ENCODE measurements at places on chromosomes 11 and 22.

DNA sequence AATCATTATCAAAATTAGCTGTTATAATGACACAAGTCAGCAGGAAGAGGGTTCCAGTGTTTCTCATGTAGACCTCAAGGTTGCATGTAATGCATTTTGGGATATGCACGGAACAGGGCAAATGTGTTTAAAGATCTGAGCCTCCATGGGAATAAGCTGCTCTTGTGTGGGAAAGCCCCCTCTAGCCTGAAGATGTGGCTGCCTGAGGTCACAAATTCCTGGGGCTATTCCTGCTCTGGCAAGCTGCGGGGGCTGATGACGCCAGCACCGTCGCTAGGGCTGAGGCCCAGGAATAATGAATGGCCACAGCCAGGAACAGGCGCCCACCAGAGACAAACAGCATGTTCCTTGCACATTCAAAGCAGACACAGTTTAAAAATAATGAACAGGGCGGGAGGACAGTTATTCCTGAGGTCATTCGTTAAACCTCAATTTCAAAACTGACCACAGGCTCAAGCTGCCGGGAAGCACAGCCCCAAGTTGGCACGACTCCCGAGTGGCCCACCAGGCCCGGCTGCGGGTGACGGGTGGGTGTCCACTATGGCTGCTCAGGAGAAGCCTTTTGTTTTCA, 11.7 kb downstream of the OSBPL5 start:
- DNase-seq: no peak

- DNase-seq: no peak
Measured at GRCh38 chr11:115219376-115219775, 284.8 kb downstream of the CADM1 start.

- peak; percentile 90 for DNase-seq
Measured at GRCh38 chr11:95089620-95090542, at the start of gene ENDOD1. TSS of gene ENDOD1 (plus strand) at chr11:95089846. CDS start at chr11:95089928, 82 bp downstream.

DNA sequence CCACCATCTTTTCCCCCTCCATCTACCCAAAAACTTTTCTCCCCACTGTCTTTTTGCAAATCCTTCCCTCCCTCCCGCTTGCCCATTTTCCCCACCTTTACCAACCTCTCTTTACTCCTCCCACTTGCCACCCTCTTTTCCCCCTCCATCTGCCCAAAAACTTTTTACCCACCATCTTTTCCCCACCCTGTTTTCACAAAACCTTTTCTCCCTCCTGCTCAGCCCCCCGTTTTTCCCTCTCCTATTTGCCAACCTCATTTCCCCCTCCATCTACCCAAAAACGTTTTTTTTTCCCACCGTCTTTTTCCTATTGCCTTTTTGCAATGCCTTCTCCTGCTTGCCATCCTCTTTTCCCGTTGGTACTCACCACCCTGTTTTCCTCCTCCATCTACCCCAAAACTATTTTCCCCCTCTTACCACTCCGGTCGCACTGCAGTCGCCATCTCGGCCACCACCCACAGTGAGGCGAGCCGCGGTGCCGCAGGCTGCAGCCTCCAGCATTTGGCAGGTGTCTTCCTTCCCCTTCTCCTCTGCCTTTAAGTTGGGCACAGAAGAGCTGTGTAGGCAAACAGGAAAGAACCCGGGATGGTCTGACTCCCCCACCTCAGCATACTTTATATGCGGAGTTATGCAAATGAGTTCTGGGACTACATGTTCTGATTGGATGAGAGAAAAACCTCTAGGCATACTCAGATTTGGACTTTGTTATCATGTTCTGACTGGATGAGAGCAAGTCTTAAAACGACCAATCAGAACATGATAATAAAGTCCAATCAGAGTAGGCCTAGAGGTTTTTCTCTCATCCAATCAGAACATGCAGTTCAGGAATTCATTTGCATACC, 121.2 kb upstream of the VPREB1 start:
- DNase-seq: no peak

GRCh38 chr11:65053827-65054508, 4.4 kb downstream of the NAALADL1 start:
- peak; percentile 33 for DNase-seq

GRCh38 chr11:92702805-92703448, 266.5 kb upstream of the MTNR1B start:
- no peak for DNase-seq

GRCh38 chr22:40651563-40652501, 15.3 kb upstream of the MRTFA start:
- DNase-seq: peak; percentile 88

DNA sequence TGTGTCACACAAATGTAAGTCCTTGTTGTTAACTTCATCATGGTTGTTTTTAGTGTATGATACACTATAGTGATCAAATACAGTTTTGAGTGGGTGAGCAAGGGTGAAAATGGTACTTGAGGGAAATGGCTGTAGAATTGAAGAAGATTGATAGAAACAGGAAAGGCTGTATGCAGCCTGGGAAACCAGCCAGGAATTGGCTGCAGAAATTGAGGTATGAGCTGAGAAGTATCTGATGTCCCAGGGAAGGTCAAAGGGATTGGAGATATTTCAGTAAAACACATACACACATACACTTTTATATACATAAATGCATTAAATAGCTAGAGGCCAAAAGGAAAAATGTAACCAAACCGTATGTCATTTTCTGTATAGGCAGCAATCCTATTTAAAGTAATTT, 13.1 kb upstream of the YAP1 start:
- no peak for DNase-seq

- no peak for DNase-seq
Measured at GRCh38 chr11:76789443-76789719, 6.2 kb downstream of the TSKU start.

DNA sequence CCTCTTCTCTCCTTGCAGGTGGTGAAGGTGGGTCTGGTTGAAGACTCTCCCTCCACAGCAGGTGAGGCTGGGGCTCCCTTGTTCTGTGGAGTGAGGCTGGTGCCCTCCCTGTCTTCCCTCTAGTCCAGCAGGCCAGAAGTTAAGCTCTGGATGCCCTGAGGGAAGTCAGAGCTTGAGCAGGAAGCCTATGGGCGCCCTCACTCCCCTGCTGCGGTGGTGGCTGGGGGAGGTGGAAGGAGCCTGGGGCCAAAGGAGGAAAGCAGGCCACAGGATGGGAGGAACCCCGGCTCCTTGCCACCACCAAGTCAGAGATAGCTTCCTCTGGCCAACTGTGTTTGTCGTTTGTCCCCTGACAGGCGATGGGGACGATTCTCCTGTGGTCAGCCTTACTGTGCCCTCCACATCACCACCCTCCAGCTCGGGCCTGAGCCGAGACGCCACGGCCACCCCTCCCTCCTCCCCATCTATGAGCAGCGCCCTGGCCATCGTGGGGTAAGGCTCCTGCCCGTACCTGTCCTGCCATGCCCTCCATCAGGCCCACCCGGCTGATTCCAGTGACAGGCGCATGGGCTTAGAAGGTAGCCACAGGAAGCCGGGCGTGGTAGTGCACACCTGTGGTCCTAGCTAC, 29.5 kb upstream of the RAB1B start:
- no peak for DNase-seq

GRCh38 chr22:17159504-17159951, 451 bp upstream of the HDHD5 start:
- peak; percentile 61 for DNase-seq

DNA sequence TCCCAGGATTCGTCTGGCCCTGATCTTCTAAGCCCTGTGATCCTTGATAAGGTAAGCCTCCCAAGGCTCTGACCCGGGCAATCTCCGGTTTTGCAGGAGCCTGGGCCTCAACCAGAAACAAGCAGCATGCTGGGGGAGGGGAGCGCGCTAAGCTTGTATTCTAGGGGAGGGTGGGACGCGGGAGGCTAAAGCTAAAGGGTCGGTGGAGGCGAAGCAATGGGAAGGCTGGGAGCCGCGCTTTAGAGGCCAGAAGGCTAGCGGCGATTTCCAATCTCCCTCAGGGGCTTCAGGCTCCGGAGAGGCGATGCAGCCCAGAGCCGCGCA, 753 bp downstream of the PTPN5 start:
- DNase-seq: no peak

GRCh38 chr11:65416841-65417701, 5.5 kb upstream of the NEAT1 start:
- DNase-seq: peak; percentile 50

DNA sequence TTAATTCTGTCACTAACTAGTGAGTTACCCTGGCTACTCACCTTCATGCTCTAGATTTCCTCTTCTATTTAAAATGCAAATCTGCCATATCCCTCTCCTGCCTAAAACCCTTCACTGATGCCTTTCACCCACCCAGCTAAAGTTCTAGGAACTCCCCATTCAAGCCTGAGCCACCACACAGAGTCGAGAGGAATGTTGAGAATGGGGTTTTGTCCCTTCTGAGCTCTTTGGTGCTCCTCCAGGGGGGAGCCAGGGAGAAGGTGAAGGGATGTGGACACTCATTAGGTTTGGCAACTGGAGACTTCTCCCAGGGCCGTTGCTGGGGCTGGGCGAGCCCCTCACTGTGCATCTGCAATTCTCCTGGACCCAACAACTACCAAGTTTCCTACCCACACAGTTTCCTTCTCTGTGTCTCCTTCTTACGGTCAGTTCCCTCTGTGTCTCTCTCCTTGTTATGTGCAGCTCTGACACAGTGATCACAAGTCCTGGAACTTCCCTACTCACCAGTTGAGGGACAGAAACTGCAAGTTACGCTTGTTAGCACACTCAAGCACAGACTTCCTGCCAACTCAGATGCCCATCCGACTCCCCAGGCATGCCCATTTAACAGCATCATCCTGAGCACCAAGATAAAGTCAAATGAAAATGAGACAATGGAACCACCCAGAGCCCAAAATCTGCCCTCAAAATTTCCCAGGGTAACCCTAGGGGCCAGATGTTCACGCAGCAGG, 6.5 kb upstream of the IL10RA start:
- peak; percentile 81 for DNase-seq

- peak; percentile 60 for DNase-seq
Measured at GRCh38 chr11:126304457-126305075, 706 bp downstream of the DCPS start.

DNA sequence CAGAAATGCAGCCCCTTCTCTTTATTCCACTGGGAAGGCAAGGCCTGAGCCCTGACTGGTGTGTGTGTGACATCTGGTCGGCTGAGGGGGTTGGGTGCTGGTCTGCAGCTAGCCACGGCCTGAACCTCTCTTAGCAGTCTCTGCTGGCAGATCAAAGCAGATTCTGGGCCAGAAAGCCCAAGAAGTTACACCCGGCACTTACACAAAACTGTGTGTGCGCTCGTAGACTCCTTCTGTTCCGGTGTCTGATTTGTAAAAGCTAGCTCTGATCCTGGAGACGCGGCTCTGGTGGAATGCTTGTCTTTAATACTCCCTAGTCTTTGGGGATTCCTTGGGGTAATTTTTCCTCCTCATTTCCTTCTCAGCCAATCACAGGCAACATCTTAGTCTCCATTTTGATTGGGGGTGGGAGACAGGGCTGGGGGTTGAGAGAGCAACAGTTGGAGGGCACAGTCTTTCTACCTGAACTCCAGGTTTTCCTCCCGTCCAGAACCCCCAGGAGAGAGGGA, 5.5 kb downstream of the PKNOX2 start:
- no peak for DNase-seq

DNA sequence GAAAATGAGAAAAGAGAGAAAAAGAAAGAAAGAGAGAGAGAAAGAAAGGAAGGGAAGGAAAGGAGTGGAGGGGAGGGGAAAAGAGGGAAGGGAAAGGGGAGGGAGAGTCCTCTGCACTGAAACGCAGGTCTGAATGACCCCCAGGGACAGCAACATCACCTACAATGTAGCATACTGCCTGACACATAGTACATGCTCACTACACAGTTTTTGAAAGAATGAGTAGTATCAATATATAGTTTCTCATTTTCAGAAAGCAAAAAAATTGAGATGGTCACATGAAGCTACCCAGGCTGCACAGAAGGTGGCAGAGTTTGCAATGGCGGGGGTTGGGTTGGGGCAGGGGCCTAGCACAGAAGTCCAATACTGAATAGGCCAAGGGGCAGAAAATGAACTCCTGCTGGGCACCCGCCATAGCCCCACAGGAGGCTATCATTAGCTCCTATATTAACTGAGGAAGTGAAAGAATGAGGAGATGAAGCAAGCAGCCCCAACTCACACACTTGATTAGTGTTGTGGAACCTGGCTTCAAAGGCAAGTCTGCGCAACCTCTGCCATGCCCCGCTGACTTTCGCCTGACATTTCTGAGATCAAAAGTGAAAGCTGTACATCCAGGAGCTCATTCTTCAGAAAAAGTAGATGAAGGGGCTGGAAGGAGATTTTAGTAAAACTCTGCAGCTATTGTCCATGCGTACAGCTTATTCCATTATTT, 241.2 kb upstream of the SYN3 start:
- DNase-seq: peak; percentile 94

- no peak for DNase-seq
Measured at GRCh38 chr11:65545853-65546216, 12.3 kb downstream of the LTBP3 start.

- DNase-seq: no peak
Measured at GRCh38 chr11:121018746-121019145, 5.2 kb upstream of the TBCEL start.

DNA sequence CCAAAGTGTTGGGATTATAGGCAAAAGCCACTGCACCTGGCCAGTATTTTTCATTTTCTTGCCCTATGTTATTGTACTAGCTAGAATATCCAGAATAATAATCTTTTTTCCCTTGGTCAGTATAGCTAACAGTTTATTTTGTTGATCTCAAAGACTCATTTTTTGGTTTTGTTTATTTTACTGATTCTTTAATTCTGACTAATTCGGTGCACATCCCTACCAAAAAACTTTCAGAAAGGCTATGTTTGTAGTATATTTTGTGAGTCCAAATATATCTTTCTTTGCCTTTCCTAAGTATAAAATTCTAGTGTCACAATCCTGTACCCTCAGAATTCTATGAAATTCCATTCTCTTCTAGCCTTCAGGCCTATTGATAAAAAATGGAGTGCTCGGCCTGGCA, 84.3 kb downstream of the PHF21A start:
- DNase-seq: no peak

GRCh38 chr11:19632499-19632834, 80.2 kb upstream of the NAV2 start:
- no peak for DNase-seq

DNA sequence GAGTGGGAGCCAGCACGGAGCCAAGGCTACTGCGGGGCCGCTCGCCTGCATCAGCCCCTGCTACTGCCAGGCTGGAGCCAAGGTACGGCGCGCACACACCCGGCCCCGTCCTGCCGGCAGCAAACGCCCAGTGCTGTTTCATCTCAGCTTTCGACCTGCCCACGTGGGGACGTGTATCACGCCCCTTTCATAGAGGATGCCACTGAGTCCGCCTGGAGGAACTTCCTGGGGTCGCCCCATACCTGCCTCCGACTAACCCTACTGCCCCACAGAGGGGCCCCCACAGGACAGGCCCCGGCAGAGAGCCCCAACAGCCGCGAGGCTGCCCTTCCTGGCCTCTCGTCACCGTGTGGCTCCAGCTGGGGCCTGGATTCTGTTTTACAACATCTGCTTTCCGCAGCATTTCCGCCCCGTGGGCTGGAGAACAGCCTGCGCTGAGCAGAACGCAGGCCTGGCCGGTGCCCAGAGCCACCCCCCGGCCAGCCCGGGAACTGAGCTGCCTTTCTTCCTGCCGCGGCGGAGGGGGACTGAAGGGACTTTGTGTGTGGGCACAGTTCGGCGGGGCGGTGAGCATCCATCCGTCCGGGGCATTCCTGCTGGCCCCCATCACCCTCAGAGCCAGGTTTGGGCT, 22.9 kb upstream of the ARHGAP8 start:
- DNase-seq: peak; percentile 24
